ENCODE measurements at places on chromosomes 1 and 21.

DNA sequence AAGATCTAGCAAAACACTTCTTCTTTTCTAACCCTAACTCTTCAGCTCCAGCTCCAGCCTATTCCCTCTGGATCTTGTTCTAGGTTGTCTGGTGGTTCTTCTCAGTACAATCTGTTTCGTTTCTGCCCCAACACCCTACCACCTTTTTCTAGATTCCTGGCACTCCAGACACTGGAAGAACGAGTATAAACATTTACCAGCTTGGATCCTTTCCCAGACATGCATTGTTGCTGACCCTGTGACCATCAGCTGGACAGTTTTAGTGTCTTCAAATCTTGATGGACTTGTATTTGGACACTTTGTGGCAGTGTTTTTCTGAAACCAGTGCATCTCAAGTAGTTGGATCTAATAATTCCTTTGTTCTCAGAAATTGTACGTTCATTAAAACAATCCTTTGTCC lies 30.6 kb upstream of the CACNA1E start:
- DNase-seq: no peak

DNA sequence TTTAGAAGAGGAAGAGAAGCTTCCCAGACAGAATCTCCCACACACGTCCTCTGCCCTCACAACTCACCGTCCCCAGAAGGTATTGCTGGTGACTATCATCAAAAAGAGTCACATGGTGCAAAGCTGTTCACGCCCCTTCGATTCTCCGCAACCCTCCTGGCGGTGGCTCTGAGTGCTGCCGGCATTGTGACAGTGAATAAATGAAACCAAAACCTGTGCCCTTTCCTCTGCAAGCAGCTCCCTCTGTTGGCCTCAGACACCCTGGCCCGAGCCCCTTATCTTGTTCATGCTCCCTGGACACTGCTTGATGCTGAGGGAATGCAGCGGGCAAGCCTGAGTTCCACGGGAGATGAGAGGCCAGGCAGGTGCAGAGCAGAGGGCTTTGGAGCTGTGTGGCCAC lies 510.3 kb downstream of the NPHP4 start:
- no peak for DNase-seq

DNA sequence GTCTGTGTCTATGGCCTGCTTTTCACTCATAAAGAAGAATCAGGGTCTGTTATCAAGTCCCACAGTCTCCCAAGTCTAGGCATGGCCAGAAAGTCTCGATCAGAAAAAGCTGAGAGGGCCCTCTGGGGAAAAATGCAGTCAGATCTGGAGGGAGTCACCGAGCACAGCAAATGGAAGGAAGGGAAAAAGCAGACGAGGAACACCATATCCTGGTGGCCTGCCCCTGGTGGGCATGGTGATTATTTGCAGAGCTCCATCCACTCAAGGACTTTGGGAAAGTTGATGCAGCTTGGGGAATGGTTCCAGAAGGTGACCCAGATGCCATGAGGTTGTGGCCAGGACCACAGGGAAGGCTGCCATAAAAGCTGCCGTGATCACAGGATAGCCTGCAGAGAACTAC lies 189.1 kb downstream of the CLIC6 start:
- DNase-seq: no peak

GRCh38 chr1:33366762-33367484 lies 46.0 kb upstream of the A3GALT2 start:
- no peak for DNase-seq

- DNase-seq: no peak
Observed at GRCh38 chr1:11567244-11568065, 86.8 kb downstream of the FBXO2 start.

DNA sequence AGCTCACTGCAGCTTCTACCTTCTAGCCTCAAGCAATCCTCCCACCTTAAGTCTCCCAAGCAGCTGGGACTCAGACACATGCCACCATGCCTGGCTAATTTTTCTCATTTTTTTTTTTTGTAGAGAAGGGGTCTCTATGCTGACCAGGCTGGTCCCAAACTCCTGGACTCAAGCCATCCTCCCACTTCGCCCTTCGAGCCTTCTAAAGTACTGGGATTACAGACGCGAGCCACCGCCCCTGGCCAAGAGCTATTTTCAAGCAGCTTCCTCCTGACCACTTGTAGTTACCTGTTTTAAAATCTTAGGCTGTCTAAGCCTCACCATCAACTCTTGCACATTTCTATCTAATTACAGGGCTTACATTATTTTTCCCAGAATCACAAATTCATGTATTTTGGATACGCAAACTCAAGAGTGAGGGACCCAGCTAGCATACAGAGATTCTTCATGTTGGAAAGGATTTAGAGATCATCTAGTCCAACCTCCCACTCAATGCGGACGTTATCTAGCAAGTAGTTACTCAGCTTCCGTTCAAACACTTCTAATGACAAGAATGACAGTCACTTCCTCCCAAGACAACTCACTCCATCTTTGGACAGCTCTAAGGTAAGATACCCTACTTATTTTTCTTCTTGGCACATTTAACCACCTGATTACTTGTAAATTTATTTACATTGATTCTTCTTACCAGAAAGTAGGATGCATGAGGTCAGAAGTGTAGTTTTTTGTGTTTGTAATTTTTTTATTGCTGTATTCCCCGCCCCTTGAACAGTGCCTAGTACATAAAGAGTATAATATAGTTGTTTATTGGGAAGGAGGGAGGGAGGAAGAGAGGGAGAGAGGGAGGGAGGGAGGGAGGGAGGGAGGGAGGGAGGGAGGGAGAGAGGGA lies 65.4 kb downstream of the LUZP1 start:
- DNase-seq: peak; percentile 30

GRCh38 chr1:178126261-178126660 lies 32.4 kb downstream of the RASAL2 start:
- no peak for DNase-seq

DNA sequence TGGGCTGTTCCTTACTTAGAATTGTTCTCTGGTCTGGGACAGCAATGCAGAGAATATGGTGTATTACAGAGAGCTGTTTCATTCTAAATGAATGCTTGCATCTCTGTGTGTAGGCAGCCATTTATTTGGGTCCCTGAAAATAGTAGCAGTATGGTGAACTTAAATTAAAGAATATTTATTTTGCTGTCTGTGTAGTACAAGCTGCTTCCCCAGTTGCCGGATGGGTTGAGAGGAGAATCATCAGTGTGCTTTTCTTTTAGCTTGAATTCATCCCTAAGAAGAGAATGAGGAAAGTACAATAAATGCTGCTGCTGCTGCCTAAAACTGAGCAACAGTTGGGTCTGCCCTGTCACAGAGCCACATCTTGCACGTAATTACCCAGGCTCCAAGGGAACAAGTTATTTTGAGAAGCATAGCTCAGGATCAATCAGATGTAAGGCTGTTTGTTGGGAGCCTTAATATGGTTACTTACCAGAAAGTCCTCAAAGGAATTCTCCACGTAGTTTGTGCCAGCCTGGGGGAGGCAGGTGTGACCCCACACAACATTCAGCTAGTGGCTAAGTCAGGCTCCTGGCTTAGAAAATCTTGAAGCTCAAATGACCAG lies 16.6 kb downstream of the ACTN2 start:
- no peak for DNase-seq

DNA sequence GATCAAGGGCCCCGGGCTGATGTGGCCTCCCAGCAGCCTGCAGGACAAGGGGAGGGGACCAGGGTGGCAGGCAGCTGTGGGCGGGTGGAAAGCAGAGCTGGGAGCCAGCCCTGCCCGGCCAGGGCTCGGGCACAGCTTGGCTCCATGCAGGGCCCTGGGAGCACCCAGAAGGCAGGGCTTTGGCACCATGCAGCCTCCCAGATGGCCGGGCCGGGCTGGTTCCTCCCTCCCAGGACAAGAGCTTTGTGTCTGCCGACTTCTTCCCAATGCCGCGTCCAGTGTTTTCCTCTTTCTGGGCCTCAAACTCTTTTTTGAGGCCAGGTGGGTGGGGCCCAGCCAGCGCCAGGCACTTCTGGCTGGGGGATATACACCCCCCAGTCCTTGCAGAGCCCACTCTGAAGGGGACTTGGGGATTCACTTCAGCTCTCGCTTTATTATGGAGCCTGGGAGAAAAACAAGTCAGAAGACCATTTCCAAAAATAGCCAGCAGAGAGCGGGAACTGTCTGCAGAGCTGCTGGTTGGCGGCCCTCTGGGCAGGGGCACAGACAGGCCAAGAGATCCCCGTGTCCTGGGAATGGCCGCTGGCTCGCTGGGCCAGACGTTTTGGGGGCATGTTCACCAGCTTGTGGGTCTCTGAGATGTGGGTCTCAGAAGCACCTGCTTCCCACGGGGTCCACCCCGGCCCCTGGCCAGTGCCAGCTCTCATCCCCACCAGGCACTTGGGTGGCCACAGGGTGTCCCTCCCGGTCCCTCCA lies 103.8 kb upstream of the ARHGEF16 start:
- DNase-seq: no peak

- DNase-seq: no peak
Observed at GRCh38 chr1:91568261-91568660, 67.6 kb downstream of the CDC7 start.

GRCh38 chr1:230127105-230128054 lies 60.3 kb downstream of the GALNT2 start:
- DNase-seq: no peak

DNA sequence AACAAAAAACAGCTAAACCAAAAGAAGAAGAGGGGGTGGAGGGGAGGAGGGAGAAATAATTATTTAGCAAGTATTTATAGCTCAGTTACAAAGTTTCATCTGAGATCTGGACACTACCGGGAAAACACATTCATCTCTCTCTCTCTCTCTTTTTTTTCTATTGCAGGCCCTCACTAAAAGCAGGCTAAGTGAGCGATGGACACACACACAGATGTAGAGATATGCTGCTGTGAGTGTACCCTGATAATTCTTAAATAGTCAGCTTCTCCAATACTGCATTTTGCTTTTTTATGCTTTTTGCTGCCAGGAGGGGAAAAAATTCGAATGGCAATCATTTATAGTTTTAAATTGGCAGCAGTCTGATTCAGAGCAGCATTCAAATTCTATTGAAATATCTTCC lies 65.0 kb downstream of the LPAR3 start:
- DNase-seq: no peak

GRCh38 chr1:204992201-204992997 lies 50.6 kb upstream of the CNTN2 start:
- DNase-seq: no peak

GRCh38 chr1:174764191-174764590 lies 235.6 kb upstream of the CACYBP start:
- DNase-seq: no peak

DNA sequence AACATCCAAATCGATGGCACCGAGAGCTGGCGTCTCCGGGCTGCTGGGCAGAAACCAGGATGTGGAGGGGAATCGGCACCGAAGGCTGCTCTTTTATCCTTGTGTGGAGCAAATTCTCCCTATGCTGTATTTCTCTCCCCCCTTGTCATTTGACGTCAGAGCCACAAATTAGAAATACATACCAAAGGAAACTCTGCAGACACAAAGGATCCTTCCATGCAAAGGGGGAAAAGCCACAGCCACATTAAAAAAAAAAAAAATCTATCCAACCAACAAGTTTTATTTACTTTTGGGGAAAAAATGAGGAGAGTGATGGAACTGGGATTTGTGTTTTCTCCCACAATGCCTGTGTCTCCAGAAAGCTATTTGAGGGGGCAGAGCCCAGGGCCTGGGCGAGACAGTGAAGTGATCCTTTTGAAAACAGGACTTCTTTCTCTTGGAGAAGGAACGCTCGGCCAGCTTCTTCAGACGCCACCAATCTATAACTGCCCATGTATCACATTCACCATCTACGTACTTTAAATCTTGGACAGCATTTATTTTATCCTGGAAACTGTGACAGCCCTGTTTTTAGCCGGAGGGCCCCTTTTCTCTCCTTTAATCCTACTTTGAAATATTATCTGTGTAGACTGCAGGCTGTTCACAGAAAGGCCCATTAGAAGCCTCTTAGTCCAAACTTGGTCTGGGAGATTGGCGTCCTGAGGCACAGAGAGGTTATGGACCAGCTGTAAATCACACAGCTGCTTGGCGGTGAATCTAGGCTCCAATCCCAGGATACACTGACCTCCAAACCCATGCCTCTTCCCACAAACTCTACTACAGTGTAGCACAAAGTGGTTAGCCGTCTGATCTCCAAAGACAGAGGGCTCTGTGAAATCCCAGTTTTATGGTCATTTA lies 4.5 kb downstream of the KANK4 start:
- no peak for DNase-seq

- no peak for DNase-seq
Observed at GRCh38 chr1:228064741-228065542, 17.6 kb upstream of the ARF1 start.

- no peak for DNase-seq
Observed at GRCh38 chr1:39426346-39426745, 65.1 kb upstream of the BMP8A start.

DNA sequence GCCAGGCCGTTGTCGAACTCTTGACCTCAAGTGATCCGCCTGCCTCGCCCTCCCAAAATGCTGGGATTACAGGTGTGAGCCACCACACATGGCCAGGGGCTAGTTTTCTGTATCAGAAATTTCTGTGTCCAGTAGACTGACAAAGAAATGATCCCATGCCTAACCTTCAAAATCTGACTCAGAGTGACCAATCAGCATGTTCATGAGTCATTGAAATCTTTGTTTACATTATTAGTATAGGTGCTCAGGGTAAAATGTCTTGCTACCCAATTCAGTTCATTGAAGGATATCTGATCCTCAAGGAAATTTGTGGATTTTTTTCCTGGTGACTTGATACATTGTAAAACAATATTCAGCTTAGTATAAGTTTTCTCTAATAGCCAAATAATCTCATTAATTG lies 11.0 kb upstream of the LDLRAD2 start:
- DNase-seq: no peak

- peak; percentile 83 for DNase-seq
Observed at GRCh38 chr1:153548722-153549688, at the start of gene S100A3. Gene S100A3 (minus strand): TSS chr1:153549258. CDS start chr1:153548485, 773 bp downstream.

- DNase-seq: no peak
Observed at GRCh38 chr21:34147792-34148418, 74.5 kb downstream of the MRPS6 start.

- no peak for DNase-seq
Observed at GRCh38 chr1:230464671-230465070, 38.5 kb upstream of the PGBD5 start.

GRCh38 chr1:3244025-3244926 lies 175.3 kb downstream of the PRDM16 start:
- DNase-seq: no peak

DNA sequence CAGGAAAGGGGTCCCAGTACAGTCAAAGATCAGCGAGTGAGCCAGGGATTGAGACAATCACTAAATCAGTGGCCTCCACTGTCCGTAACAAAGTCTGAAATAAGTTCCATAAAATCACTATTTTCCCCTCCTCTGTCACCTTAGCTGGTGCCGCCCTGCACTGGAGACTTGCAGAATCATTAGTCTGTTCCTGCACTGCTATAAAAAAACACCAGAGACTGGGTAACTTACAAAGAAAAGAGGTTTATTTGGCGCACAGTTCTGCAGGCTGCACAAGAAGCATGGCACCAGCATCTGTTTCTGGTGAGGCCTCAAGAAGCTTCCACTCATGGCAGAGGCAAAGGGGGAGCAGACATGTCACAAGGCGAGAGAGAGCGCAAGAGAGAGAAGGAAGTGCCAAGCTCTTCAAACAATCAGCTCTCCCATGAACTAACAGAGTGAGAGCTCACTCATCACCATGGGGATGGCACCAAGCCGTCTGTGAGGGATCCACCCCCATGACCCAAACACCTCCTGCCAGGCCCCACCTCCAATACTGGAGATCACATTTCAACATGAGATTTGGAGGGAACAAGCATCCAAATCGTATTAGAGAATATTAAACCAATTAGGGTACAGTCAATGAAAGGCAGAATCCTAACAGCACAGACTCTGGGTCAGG lies 129.8 kb upstream of the TIAM1 start:
- no peak for DNase-seq

GRCh38 chr1:9657521-9658032 lies 6.0 kb downstream of the PIK3CD start:
- DNase-seq: no peak

- DNase-seq: peak; percentile 61
Observed at GRCh38 chr1:42931108-42931539, 27.5 kb downstream of the SLC2A1 start.
